ENCODE measurements at places on chromosomes 11 and 22.

DNA sequence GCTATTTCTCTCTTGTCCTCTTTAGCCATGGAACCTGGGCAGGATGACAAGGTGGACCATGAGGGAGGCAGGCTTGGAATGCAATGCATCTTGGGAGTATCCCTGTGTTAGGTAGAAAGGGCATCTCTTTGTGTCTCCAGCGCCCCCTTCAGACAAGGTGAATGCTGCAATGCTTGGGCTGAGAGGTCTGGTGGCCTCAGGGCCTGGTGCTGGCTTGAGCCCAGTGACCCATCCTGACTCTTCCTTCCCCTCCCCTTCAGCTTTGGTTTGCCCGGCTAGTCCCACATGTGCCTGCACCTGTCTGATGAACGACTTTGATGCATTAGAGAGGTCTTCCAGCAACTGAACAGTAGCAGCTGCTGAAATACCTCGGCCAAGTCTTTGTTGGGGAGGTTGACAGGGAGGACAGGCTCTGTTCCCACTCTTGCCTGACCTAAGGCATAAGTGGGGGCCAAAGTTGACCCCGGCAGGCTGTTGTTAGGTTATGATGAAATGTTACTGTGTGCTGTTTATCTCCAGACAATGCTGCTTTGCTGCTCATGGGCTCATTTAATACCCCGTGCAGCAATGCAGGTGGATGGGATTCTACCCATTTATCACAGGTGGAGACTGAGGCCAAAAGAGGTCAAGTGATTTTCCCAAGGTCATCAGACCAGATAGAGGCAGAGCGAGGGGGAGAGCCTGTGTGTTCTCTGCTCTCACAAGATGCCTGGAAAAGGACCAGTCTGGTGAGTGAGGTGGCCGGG, 22.5 kb downstream of the MYO18B start:
- H3K4me1 ChIP-seq = peaks cover 26% of the 10 kb centered on the region
- no peak overlapping the region for H3K4me3 ChIP-seq
- H3K27ac ChIP-seq = no peak overlapping the region
- H3K27me3 ChIP-seq = peaks cover 6% of the 10 kb centered on the region
- peaks cover 9% of the 10 kb centered on the region for H3K36me3 ChIP-seq
- DNase-seq = no peak

DNA sequence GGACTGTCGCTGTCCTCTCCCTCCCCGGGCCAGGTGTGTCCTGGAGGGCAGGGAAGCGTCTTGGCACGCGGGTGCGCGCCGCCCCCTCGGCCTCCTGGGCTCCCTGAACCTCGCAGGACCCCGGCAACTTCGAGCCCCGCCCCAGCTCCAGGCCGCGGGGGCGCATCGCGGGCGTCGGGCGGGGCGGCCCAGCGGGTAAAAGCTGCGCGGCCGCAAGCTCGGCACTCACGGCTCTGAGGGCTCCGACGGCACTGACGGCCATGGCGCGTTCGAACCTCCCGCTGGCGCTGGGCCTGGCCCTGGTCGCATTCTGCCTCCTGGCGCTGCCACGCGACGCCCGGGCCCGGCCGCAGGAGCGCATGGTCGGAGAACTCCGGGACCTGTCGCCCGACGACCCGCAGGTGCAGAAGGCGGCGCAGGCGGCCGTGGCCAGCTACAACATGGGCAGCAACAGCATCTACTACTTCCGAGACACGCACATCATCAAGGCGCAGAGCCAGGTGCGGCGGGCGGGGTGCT, at the start of gene CST6:
Gene CST6 (plus strand): TSS at position 224 of the 519 bp plus-strand sequence. CDS start 37 bp downstream, at position 261.
- H3K36me3 ChIP-seq = no peaks in the 10 kb centered on the region
- H3K4me3 ChIP-seq = no peak within 1 kb of the TSS
- no peak within 1 kb of the TSS for H3K27ac ChIP-seq
- H3K4me1 ChIP-seq = peaks cover 55% of the 10 kb centered on the region
- DNase-seq = no peak
- H3K27me3 ChIP-seq = no peaks in the 10 kb centered on the region

DNA sequence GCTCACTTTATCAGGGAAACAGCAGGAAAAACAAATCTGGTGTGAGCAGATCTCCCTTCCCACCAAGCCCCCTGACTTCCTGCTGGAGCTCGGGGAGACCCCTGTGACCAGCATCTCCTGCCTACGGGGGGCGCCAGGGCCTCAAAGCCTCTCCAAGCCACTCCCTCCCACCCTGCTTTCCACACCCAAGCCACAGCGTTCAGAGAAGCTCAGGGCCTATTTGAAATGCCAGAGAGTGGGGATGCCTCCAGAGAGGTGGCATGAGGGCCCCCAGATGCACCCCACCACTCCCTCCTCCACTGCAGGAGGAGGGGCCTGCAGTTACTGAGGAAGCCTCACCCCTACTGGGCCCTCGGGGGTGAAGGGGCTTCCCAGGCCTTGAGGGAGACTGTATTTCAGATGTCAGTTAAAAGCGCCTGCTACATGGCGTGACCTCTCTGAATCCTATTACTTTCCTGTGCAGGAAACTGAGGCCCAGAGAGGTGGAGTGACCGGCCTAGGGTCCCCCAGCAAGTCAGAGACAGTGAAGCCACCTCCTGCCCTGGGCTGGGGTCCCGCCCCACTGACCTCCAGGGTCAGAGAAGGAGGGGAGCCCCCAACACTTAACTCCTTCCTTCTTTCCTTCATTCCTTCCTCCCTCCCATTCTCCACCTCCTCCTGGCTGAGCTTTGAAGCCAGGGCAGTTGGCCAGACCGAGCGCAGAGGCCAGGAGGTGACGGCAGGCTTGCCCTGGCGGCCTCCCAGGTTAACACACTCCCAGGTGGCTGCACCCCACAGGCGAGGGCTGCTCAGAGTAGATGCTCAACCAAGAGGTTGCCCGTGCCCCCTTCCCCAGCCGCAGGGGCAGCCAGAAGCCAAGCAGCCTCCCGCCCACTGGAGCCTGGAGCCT, 6.0 kb upstream of the CDKN1C start:
- no peak for DNase-seq
- H3K27me3 ChIP-seq = no peaks in the 10 kb centered on the region
- H3K4me3 ChIP-seq = peak overlapping the region; percentile 60
- H3K27ac ChIP-seq = no peak overlapping the region

DNA sequence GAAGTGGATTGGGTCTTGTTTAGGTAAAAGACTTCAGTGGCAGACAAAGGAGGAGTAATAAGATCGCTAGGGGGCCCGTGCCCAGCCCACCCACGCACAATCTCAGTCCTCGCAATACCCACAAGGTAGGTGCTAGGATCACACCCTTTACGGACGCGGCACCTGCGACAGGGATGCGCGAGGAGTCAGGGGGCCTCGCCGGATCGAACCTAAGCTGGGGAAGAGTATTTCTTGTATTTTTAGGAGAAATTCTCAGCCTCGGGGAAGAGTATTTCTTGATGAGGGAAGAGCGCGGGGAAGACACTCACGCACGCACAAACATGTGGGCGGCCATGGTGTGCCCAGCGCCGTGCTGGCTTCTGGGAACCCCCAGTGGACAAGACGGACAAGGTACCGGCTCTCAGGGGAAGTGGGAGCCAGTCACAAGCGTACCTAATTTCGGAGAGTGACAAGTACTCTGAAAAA, 745 bp upstream of the FAM118A start:
- peaks cover 1% of the 10 kb centered on the region for H3K36me3 ChIP-seq
- no peak for DNase-seq
- peak overlapping the region; percentile 74 for H3K4me3 ChIP-seq
- peak overlapping the region; percentile 75 for H3K27ac ChIP-seq

DNA sequence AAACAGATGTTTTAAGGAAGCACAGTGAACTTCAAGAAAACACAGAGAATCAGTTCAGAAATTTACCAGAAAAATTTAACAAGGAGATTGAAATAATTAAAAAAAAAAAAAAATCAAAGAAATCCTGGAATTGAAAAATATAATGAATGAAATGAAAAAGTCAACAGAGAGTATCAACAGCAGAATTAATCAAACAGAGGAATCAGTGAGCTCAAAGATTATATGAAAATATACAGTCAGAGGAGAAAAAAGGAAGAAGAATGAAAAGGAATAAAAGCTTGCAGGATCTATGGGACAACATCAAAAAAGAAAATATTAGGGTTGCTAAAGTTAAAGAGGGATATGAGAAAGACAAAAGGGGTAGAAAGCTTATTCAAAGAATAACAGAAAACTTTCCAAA, 82.3 kb downstream of the XRRA1 start:
- peak overlapping the region; percentile 69 for H3K27ac ChIP-seq
- H3K4me3 ChIP-seq = no peak overlapping the region
- DNase-seq = no peak
- no peaks in the 10 kb centered on the region for H3K27me3 ChIP-seq

Measured in chondrocyte (in vitro differentiated cells).